ENCODE measurements at places on chromosomes 2 and 18.

DNA sequence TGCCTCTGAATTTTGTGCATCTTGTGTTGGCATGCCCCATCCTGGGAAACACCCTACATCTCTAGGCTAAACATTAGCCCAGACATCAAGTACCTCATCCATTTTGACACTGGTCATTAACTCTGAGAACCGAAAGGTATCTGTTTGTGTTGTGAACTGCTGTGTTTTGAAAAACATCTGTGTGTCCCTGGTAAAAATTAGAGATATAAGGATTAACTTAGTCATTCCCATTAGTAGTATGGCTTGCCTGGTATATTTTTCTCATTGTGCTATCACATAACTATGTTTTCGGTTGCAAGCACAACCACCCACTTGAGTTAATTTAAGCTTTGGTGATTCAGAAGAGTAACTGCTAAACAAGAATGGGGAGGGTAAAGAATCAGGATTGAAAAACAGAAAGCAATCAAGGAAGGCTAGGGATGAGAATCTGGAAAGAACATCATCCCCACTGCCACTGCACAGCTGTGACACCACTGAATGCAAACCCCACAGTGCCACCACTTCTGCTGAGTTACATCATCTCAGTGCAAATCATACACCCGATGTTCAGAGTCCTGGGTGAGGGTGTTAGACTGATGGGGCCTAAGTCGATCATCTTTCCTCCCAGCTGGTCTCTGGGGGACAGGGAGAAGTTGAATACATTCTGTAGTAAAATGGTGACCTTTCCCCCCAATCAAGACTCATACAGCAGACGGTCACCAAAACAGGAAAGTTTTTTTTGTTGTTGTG, 234.0 kb downstream of the EPHA4 start:
- no peak for DNase-seq

GRCh38 chr2:189830510-189830909, 46.3 kb downstream of the PMS1 start:
- no peak for DNase-seq

DNA sequence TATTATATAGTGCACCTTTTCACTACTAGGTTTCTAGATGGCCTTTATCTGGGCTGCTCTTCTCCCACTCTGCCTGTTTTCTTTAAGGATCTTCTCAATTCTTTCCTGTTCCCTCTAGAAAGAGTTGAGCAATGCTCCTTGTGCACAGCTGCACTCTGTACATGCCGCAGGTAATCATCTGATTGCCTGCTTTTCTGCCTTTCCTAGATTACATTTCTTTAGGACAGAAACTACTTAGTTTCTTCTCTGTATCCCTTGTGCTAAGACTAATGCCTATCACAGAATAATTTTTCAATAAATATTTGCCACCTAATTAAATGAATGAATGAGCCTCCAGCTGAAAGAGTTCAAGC, 802.4 kb upstream of the ID2 start:
- DNase-seq, result no peak

DNA sequence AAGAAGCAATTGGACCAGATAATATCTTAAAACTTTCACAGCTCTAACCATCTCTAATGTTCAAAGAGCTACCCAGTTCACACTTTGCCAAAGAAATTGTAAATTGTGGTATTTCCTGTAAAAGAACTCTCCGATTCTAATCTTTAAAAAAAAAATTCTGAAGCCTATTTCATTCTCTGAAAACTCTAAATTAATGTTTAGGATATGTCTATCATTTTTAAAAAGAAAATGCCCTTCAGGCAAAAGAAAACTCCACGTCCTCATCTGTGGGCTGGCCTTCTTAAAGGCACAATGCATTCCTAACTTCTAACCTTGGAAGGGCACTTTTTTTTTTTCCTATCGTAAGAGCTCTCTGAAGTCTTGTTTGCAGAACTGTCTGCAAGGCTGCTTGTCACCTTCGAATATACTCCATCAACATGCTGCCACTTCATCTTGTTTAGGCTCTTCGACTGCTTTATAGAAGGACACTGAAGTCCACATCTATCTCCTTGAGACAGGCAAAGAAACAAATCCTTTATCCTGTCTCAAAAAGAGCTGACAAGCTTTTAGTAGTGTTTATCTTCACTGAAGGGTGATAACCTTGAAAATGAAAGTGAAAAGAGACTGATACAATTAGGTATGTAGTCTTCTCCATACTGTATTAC, 124.3 kb upstream of the SLC39A10 start:
- DNase-seq, result no peak

DNA sequence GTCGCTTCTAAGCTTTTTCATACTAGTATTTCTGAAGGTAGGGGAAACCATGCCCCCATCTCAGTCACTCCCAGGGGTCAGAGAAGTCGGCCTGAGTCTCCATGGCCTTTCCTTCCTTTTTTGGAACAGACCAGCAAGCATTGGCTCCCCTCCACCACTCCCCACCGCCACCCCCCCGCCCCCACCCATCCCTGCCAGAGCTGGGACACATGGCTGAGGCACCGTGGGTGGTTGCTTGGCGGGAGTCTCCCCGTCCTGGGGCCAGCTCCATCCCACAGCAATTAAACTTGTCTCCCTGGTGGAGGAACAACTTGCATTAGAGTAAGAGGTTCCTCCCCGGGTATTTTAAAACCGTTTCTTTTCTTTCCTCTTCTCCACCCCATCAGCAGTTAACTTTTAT, 100.8 kb upstream of the TFPI start:
- DNase-seq, result no peak

DNA sequence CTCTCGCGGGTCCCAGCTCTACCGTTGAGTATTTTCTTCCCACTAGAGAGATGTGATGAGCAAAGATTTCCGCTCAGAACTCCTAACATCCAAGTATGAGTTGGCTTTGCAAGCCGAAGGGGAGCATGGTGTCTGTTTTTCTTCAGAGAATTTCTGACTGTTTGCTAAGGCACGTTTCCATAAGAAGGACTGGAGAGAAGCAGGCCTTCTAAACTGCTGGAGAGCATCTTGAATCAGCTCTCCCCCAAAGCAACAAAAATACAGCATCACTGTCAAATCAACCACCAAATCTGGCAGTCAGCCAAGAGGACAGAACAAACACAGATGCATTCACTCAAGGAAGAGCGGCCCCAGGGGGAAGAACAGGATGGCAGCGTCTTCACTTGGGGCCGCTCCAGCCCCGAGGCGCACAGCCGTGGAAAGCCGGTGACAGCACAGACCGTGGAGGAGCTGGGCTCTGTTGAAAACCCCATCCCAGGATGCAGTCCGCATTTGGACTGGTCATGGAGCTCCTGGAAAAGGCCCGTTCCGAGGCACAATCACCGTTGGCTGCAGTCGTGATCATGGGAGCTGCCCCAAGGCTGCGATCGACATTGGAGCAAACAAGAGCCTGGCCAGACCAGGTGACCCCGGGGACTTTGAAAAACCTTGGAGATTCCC, 101.4 kb downstream of the NFATC1 start:
- peak; percentile 76 for DNase-seq

GRCh38 chr2:153287109-153287801, 191.3 kb downstream of the RPRM start:
- DNase-seq, result no peak

DNA sequence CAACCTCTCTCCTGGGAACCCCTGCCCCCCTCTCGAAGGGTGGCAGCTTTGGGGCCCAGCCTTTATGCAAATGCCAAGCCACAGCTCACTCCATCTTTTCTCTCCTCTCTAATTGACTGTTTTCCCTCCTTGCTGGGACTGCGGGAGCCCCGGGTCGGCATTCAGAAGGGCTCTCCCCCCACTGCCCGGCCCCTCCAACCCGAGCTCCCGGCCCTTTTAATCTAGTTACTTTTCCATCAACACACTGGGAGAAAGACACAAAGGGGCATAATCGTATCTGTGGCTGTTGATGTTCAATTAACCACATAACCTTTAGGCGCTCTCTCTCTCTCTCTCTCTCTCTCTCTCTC, 95.4 kb downstream of the INHBB start:
- no peak for DNase-seq

DNA sequence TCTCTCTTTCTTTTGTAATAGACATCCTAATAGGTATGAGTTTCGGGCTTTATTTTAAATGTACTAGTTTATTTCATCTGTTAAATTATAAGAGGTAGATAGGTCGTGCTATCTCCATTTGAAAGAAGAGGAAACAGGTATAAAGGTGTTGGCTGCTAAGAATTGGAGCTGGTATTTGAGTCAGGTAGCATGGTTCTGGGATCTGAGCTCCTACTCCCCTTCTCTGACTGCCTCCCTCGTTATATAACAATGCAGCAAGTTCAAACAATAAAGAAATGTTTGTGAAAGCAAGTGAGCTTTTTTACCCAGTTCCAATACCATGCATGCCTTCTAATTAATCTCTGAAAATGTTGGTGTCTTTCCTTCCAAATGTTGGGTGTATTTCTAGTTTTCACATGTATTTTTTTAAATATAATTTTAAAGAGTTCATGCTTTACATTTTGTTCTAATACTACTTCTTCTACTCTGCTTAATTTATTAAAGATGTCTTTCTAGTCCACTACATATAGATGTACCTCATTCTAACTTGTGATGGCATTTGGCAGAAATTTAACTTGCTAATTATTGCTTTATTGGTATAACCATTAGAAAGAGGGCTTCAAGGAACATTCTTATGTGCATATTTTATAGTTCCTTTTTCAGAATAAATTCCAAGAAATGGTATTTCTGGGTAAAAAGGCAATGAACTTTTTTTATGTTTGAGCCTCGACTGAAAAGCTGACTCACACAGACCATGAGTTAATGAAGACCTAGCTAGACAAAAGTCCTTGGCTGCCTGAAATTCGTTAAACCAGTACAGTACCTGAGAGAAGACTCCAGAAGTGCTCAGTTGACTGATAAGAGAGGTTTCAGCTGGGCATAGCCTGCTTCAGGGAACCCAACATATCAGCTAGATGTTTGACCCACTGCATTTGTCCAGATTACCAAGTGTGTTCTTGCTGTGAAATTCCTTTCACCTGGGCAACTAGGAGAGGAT, 133.5 kb downstream of the CERS6 start:
- no peak for DNase-seq

DNA sequence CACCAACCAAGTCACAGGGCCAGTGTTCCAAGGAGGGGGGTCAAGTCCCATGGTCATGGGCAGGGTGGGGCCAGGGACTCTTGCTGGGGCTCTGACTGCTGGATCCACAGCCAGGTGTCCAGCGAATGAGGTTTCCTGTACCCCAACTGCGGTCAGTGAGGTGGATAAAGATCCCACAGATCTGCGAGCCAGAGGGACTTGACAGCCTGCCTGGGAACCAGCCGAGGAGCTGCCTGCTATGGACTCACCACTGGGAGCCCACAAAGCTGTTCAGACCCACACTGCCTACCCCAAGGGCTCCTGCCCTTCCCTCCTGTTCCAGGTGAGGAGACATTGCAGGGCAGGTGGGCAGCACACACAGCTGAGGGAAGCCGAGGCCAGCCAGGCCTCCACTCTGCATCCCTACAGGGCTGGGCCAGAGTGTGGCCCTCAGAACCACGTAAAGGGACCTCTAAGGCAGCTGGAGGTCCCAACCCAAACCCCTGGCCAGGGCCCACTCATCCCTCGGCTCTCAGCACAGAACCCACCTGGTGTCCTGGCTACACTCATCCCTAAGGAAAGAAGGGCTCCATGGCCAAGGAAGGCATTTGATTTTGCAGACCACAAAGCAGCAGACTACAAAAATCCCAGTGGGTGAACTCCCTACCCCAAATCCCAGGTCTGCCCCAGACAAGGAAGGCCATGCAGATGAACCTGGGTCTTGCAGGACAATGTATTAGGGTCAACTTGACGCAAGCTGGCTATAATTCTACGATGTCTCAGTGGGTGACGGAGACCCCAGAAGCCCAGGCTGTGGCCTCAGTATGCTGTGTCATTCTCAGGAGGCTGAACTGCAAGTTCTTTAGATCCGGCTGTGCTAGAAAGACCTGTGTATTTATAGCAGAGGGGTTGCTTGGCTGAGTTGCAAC, 209.2 kb downstream of the MGAT5 start:
- peak; percentile 84 for DNase-seq

DNA sequence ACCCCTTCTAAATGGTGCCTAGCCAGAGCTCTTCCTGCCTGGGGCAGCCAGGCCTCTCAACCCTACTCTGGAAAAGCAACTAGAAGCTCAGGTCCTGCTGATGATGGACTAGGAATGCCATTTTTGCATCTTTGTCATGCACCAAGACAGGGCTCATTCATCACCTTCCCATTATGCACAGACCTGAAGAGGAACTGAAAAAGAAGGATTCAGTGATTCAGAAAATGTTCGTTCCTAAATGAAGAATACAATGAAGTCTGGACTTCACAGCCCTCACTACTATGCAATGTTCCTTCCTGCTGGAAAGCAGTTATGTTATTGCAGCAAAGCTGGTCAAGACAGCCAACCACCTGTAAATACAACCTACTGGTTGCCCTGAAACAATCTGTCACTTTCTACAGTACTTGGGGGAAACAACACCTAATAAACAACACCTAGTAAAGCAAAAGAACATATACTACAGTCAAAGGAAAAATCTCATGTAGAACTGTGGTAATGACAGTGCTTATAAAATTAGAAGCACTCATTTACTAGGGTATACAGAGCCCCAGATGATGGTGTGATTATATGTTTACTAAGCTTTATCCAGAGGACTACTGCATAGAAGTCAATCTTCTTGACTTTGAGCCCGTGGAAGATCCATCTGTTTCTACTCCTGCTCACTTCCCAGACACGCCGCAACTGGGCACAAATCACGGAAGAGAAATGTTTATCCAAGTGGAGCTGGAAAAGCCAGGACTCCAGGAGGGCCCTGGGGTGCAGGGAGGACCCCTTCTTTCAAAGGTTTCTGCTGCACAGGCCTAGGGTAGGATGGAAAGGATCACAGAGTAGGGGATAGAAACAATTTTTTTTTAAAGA, 103.1 kb upstream of the THOC1 start:
- DNase-seq, result no peak

Data from lower leg skin (tissue), 4 donors.